NCI-H1694 (cell line): ENCODE measurements at places on chromosomes 6 and 20.

- DNase-seq: no peak
Observed at GRCh38 chr6:70380252-70380651, 33.1 kb upstream of the FAM135A start.

DNA sequence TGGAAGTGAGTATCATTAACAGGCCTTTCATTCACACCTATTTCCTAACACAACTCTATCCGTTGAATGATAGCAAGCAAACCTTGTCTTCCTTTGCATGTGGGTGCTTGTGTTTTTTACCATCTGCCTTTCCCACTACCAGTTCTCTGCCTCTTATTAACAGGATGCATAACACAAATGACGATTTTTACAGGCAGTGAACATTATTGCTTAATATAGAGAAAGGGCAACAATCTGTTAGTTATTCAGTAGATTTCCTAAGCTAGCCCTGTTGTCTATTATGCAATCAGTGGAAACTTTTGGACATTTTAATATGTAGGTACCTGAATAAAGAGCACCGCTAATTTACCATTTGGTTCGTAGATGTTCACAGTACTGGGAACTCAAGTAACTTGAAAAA lies 348.8 kb upstream of the PLCB4 start:
- peak; percentile 22 for DNase-seq

GRCh38 chr20:11851646-11852045 lies 66.0 kb upstream of the BTBD3 start:
- DNase-seq: no peak

GRCh38 chr20:25541676-25542075 lies 43.7 kb downstream of the NINL start:
- DNase-seq: no peak

GRCh38 chr20:14992153-14992552 lies 654.7 kb upstream of the FLRT3 start:
- no peak for DNase-seq

GRCh38 chr6:43454696-43455530 lies 435 bp downstream of the DLK2 start:
- DNase-seq: no peak

DNA sequence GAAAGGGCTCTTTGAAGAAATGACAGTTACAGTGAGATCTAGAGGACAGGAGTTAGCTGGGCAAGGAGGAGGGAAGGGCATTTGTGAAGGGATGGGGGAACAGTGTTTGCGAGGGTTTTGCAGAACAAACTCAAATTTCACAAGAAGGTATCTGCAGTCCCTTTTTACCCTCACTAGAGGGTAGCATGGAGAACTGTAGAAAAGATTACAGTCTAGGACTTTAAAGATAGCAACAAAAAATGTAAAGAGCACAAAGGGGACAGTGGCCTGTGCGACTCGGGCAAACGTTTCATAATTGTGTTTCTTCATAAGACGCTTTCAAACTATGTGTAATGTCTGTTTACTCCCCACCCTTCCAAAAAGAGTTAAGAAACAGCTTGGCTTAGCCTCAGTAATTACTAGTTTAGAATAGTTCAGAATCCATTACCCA lies 21.2 kb upstream of the ASXL1 start:
- peak; percentile 24 for DNase-seq

DNA sequence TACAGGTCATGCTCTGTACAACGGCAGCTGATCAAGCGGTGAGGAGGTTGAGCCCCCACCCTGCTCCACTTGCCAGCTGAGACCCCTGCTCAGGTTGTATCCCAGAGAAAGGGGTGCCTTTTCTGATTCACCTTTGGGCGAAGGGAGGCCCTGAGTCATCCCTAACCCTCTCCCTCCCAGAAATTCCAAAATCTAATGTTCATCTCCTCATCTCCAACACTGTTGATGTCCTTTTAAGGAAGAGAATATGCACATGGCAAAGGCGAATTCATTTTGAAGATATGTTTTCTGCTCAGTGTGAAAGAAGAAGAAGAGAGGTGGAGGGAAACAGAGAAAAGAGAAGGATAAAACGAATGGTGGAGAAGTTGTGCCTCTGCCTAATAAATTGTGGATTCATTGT lies 120.5 kb downstream of the SCML4 start:
- no peak for DNase-seq

GRCh38 chr6:89944826-89945407 lies 50.6 kb downstream of the GJA10 start:
- no peak for DNase-seq

GRCh38 chr20:25549843-25550477 lies 35.4 kb downstream of the NINL start:
- no peak for DNase-seq

DNA sequence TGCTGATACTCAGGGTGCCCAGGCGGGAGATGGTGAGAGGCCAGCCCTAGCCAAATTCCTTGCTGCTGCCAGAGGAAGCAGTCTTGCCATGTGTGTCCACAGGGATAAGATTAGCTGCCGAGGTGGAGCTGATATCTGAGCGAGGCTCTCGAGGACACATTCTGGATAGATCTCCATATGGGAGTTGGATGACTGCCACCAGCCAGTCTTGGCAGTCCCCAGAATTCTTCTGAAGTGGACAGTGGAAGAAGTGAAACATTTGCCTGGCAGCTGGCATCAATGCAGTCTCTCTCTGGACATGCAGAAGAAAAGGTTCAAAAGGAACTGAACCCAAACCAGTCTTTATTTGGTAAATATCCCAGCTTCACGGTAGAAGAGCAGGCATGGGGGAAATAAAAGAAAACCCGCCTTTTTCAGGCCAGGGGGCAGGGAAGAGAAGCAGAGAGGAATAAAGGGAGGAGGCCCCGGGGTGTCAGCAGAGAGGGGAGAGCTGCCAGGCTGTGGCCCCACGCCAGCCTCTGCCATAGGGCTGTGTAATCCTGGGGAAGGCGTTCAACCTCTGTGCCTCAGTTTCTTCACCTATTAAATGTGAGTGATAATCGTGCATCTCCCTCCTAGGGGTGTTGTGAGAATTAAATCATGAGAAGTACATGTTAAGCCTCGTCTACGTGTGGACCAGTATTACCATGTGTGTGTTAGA lies 3.7 kb upstream of the FUCA2 start:
- DNase-seq: no peak

DNA sequence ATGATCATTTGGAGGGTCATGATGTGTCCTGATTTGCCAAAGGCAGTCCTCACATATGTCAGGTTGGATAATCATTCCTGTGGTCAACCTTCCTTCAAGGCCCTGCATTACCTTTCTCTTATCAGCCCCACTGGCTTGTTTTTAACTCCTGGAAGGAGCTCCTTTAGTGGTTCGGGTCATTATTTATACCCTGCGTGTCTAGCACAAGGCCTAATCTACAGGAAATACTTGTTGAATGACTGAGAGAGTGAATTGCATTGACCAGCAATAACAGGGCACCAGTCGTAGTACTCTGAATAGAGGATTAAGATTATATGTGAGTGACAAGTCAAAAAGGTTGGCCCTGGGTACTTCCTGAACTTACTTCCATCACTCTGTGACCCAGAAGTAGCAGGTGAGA lies 4.5 kb downstream of the HIVEP2 start:
- no peak for DNase-seq

- DNase-seq: no peak
Observed at GRCh38 chr20:6769903-6770785, 2.7 kb downstream of the BMP2 start.

- no peak for DNase-seq
Observed at GRCh38 chr20:48965189-48965910, 43.8 kb downstream of the ARFGEF2 start.

GRCh38 chr6:34157236-34157830 lies 11.4 kb upstream of the GRM4 start:
- no peak for DNase-seq

- DNase-seq: no peak
Observed at GRCh38 chr20:45019027-45019761, 52.9 kb downstream of the STK4 start.

DNA sequence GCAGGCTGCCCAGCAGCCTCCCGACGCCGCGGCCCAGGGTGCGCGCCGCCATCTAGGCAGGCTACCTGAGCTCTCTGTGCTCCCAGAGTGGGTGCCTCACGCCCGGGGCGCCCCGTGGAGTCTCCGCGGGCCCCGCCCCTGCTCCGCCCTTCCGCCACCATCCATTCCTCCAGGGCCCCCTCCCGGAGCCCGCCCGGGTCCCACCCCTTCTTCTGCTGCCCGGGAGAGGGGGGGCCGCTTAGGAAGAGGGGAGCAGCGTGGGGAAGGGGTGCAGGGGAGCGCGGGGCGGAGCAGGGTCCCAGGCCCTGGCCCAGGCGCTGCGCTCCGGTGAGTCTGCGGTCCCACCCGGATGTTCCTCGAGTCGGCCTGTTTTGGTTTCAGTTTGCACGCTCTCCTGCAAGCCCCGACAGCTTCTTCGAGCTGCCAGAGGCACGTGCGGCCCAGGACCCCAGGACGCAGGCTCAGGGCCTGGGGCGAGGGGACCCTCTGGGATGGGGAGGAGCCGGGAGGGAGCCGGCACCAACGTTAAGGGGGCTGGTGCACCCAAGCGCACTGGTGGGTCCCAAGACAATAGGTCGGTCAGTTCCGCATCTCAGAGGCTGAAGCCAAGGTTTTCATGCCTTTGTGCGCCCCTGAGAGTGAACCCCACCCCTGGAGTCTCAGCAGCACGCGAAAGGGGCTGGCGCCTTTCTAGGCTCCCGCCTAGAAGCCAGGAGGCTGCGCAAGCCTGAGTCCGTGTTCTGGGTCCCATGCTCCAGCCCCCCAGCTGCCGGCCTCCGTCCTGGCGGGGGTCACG lies at the start of gene ACSS1:
ACSS1 (minus strand) TSS at position 89 of the 796 bp plus-strand sequence; CDS start at position 52, 37 bp downstream.
- DNase-seq: no peak

DNA sequence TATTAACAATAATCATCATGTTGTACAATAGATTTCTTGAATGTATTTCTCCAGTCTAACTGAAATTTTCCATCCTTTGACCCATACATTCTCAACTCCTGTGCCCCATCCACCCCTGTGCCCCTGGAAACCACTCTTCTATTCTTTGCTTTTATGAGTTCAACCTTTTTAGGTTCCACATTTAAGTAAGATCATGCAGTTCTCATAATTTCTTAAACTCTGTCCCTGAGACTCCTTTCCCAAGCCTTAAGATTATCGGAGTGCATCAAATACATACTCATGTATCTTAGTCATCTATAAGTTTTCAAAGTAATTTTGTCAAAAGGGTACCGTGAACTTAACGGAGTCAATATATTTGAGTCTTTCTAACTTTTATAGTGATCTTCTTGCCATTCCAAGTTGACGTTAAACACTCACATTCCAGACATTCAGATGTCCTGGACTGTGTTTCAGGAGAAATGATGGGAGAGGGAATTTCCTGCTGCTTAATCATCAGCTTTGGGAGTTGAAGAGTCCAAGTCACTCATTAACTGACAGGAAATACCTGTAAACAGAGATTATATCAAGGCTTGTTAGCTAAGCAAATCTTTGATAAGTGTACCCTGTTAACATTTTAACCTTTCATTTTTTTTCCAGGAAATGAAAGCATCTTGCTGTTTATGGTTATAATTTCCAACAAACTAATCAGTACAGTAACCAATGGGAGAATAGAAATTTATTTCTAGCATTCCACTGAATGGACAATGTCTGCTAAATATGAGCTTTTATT lies 73.3 kb downstream of the ADGRG6 start:
- no peak for DNase-seq

DNA sequence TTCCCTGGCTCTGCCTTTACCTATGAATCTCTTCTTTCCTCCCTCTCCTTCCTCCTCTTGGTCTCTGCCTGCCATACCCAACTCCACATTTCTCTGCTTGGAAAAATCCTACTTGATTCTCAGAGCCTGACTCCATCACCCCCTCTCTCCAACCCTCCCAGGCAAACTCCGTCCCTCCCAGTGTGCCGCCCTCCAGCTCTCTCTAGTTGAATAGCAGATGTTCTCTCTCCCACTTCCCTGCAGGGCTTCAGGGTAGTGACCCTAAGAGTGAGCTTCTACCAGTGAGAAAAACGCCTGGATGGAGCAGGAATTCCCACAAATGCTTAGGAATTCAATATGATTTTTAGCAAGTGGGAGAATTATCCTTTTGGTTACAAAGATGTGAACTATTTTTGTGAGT lies 141.6 kb downstream of the MTHFD1L start:
- DNase-seq: no peak

DNA sequence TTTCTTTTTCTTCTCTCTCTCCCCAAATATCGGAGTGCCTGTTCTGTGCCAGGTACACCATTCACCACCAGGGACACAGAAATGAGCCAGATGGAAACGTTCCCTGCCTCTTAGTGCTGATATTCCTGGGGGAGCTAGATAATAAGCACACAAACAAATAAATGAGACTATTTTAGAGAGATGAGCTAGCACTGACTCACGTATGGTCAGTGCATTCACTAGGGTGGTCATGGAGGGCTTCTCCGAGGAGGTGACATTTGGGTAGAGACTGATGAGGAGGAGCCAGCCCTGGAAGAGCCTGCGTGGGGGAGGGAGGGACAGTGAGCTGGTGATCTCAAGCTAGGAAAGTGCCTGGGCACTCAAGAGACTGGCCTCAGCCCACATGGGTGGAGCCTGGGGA lies 252.3 kb upstream of the KCNG1 start:
- DNase-seq: no peak

DNA sequence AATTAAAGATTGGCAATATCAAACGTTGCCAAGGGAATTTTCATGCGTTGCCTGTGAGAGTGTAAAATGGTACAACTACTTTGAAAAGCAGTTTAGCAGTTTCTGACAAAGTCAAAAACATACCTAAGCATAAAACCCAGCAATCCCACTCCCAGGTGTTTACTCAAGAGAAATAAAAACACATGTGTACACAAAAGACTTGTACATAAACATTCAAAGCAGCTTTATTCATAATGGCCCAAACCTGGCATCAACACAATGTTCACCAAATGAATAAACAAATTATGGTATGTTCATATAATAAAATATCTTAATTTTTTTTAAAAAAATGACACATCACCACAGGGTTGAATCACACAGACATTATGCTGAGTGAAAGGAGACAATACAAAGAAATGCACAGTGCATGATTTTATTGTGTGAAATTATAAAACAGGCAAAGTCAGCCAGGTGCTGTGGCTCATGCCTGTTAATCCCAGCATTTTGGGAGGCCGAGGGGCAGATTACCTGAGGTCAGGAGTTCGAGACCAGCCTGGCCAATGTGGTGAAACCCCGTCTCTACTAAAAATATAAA lies 240.4 kb upstream of the MARCKS start:
- DNase-seq: no peak

- peak; percentile 26 for DNase-seq
Observed at GRCh38 chr20:4091490-4092479, 76.4 kb upstream of the RNF24 start.

- no peak for DNase-seq
Observed at GRCh38 chr6:122673343-122673961, 63.2 kb downstream of the PKIB start.

- DNase-seq: no peak
Observed at GRCh38 chr6:20229881-20230280, 17.6 kb upstream of the MBOAT1 start.
